CD4-positive, alpha-beta T cell treated with Interferon alpha-2 for 1 hour (primary cell): ENCODE measurements at places on chromosomes 7 and 10.

DNA sequence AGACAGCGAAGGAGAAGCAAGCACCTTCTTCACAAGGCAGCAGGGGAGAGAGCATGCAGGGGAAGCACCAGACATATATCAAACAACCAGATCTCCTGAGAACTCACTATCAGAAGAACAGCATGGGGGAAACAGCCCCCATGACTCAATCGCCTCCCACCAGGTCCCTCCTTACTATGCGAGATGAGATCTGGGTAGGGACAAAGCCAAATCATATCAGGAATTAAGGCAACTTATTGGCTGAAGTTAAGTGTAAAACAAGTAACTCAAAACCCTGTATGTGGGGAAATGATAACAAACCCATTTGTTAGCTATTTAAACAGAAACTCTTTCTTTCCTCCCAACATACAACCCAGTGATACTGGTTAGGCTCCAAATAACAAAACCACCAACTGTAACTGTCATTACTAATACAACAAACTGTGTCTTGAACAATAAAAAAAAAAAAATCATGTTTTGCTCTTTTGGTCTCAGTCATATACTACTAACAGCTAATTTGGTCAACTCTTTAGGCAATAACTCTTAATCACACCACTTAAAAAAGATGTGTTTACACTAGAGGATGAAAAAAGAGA lies 57.8 kb downstream of the MINDY3 start:
- DNase-seq: no peak

GRCh38 chr7:109094-109493 lies 83.3 kb upstream of the FAM20C start:
- no peak for DNase-seq

DNA sequence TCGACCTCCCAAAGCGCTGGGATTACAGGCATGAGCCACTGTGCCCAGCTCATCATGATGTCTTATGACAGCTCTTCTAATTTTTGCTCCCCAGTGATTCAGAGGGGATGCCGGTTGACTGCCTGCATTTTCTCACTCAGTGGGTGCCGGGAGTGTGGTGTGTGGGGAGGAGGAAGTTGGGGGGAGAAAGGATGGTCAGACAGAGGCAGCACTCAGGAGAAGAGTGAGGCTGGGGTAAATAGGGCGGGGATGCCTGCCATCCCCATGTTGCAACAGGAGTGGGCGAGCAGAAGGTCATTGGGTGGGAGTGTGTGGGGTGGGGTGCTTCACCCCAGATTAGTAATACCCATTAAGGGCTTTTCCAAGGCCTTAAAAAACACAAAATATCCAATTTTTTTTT lies 3.5 kb upstream of the CCL24 start:
- DNase-seq: no peak

DNA sequence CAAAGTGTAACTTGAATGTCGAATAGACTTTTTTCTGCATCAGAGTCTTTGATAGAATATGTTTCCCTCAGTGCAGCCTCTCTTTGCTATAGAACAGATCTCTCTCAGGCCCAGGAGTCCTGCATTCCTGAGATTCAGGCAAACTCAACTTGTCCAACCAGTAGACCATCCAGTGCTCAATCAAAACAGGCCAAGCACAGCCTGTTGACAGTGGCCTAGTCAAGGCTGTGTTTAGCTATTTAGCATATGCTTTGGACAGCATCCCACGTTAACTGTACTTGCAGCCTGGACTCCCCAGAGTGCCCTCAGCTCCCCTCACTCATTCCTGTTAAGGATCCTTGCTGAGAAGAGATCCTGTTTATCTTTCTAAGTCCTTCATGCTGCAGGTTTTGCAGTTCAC lies 16.3 kb downstream of the OR6V1 start:
- no peak for DNase-seq

- no peak for DNase-seq
Measured at GRCh38 chr10:14678637-14679036, 96.1 kb downstream of the FAM107B start.

DNA sequence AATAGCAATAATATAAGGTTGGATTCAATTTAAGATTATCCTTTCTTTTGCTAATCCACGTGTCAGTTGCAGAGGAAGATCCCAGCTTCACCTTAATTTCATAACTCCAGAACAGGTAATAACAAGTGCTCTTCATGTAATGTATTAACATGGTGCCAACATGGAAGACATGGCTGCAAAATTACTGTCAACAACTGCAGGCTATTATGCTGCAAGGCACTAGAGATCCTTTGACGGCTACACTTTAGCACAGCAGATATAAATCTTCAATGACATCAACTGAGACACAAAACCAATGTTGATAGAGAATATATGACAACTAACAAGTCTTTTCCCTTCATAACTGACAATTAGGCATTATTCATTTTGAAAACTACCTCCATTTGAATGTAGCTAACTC lies 96.1 kb downstream of the RNF133 start:
- no peak for DNase-seq
